ENCODE measurements at places on chromosomes 7 and 10.
A peak's percentile ranks its signal among the peaks of the same experiment; 100 is the strongest.

DNA sequence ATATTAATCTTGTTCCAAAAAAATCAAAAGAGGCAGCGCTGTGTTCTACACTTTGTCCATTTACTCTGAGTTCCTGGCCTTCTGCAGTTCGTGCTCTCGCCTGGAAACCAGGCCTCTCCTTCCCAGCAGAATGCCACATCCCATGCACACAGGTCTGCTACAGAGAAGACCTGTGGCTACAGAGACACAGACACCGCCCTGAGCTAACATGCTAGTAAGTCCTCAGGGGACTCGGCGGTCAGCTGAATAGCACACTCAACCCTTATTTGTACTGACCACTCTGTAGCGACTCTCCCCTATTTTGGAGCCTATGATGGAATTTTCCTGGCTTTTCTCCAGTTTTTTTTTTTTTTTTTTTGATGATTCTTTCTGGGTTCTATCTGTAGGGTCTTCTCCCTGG lies 12.8 kb downstream of the CREB3L2 start:
- no peak for DNase-seq

DNA sequence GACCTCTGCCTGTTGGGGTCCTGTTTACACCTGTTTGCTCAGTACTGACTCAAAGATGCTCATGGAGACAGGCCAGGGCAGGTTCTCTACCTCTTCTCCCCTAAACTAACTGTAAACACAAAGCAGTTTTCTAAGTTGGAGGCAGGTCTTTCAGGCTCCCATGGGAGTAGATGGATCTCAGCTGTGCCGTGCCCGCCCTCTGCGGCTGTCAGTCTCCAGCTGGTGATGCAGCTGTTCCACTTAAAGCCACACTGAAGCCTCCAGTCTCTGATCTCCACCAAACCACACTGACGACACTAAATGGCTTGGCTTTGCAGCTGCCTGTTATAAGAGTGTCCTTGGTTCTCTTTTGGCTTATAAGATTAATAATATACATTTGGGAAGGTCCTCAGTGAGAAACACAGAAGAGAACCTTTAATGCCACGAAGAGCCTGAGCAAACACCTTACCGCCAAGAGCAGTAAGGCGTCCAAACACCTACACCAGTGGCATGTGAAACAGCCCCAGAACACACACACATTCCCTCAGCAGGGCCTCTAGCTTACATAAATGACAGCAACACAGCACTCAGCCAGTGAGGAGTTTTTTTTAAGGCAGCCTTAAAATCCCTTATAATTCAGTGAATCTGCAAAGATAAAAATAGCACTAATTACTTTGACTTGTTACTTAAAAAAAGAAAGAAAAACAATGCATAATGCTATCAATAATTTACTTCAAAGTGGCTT lies 60.4 kb upstream of the KCNIP2 start:
- no peak for DNase-seq

DNA sequence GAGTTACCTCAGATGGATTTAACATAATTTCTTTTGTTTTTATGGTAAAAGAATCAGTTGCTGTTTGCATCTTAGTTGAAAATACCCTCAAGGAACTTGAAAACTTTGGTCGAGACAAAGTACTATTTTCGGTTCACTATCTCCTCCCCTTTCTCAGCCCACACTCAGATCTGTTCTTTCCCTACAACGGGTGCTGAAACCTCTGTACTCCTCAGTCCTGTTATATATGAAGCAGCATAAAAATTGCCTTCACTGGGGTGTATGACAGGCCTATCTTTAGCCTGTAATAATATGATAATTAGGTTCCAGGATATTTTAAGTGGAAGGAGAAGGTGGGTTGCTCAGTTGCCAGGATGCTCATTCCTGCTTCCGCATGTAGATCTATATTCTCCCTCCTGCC lies 105.2 kb upstream of the NOBOX start:
- no peak for DNase-seq

- no peak for DNase-seq
Observed at GRCh38 chr7:49773218-49773935, at the start of gene VWC2. Gene VWC2 (plus strand): TSS chr7:49773638. CDS start chr7:49775436, 1,798 bp downstream.

- no peak for DNase-seq
Observed at GRCh38 chr7:96481796-96482195, 159.9 kb upstream of the SLC25A13 start.

GRCh38 chr10:129552119-129552518 lies 85.1 kb downstream of the MGMT start:
- DNase-seq: no peak

- no peak for DNase-seq
Observed at GRCh38 chr7:35389636-35390035, 135.7 kb upstream of the TBX20 start.

- peak; percentile 82 for DNase-seq
Observed at GRCh38 chr7:92835261-92835850, 1.0 kb downstream of the CDK6 start.

DNA sequence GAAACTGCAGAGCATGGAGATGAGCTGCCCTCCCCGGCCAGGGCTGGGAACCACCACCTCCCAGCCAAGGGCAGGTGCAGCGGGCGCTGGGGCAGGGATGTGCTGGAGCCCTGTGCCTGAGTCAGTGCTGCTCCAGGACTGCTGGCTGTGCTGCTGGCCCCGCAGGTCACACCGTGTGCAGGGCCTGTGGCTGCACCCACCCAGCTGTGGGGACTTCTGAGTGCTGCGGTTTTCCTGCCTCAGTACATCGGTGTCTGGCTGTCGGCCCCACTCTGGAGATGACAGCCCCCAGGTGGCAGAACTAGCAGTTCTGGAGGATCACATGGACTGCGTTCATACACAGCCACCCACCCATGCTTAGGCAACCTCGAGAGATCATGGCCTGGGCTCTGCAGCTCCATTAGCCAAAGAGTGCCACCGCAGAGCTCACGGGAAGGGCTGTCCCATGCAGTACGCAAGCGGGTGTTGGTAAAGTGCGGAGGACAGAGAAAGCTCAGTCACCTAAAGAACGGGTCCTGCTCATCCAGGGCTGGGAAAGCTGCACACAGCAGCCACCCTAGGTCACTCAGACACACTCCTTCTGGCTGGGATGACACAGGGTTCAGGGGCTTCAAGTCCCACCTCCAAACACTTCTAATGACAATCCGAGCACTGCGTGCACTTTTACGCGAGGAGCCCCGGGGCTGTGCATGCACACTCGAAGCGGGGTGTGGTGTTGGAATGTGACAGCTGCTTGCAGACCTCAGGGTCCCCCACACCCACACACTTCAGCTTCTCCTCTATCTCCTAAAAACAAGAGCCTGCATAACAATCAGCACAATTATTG lies 198.1 kb upstream of the PPP2R2D start:
- no peak for DNase-seq

- no peak for DNase-seq
Observed at GRCh38 chr10:124059551-124059950, 33.8 kb downstream of the CHST15 start.

GRCh38 chr10:77006836-77007511 lies 630.6 kb downstream of the KCNMA1 start:
- DNase-seq: no peak

- DNase-seq: peak; percentile 64
Observed at GRCh38 chr7:44064791-44065430, 456 bp downstream of the PGAM2 start.

- DNase-seq: peak; percentile 41
Observed at GRCh38 chr10:71076473-71077142, 135.8 kb upstream of the UNC5B start.

- DNase-seq: no peak
Observed at GRCh38 chr10:123494301-123494808, 171.8 kb upstream of the GPR26 start.

GRCh38 chr10:44574596-44575480 lies 189.9 kb upstream of the CXCL12 start:
- DNase-seq: no peak
